ENCODE measurements at places on chromosomes 6 and 20. TPM values are rescaled to one million over a fixed set of nuclear protein-coding genes. Genes with fewer than 3 reads are reported as not detected.

DNA sequence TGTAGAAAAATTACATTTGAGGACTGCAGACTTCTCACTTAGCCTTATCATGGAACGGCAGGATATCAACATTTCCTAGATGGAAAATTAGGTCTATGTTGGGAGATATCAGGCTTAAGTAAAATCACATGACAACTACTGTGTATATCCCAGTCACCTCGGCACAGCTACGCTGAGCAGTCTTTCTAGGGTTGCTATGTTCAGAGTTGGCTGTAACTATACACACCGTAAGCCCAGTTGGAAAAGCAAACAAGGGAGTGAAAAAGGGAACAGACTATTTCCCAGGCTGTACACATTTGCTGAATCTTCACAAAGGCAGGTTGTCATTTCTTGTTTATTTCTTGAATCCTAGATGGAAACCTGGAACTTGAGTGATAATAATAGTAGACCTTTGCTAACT lies 80.7 kb upstream of the PTPRK start:
- DNase-seq, result no peak

DNA sequence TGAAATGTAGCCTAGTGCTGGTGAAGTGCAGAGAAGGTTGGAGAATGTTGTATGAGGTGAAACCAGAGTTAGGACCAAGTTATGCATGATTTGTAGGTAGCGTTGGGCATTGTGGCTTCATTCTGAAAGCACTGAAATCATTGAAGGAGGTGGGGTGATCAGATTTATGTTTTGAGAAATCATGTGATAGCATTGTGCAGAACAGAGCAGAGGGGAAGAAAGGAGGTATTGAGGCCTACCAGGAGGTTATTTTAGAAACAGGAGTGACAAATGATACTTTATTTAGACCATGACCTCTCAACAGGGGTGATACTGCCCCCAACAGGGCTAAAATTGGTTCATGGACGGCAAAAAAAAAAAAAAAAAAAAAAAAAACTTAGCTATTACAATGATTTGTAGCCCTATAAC lies 15.6 kb upstream of the HMGN3 start:
- DNase-seq, result no peak

- no peak for DNase-seq
These were observed 226.9 kb downstream of the CDC5L start for GRCh38 chr6:44614396-44614795.

GRCh38 chr20:3081641-3082040 lies 2.9 kb downstream of the AVP start:
- DNase-seq, result no peak

DNA sequence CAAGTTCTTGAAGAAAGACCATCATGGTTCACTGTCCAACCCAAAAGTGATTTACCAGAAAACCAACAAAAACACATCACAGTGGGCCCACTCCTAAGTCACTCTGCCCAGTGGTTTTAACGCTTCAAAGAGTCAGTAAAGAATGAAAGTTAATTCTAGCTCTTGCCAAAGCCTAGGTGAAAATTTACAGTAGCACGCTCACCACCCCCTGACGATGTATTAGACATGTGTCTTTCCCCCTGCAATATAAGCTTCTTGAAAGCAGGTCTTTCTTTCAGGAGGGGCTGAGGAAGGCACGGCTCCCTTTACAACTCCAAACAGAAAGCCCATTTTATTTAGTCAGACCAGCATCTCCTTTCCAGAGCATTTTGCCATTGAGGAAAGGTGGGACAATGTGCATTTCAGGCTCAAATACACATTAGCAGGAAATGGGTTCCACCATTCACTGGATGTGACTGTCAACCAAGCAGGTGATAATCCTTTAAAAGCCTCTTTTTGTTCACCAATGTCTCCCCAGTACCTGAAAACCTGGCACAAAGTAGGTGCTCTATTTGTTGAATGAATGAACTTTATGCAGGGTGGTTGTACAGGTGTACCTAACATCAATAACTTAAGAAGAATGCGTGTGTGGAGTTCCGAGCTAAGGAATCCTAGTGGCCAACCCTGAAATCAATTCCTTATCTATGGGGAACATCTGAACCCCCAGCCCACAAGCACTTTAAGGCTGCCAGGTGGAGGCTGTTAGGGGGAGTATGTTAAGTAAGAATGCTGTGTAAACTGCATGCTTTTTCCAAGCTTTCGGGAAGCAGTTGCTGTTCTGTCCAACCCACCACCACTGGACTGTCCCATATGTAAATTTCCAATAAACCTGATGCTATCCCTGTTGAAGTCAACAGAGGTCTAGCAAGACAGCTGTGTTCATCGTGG lies 11.4 kb downstream of the EZR start:
- DNase-seq, result no peak

SLC17A1 gene
- not detected for total RNA-seq

BTBD3 gene
- 30.2 TPM for total RNA-seq
